Activated CD4-positive, CD25-positive, alpha-beta regulatory T cell treated with anti-CD3 and anti-CD28 coated beads, Interleukin-2, amount 50 U/mL, for 16 hours (primary cell): ENCODE measurements at places on chromosomes 3 and 15.

DNA sequence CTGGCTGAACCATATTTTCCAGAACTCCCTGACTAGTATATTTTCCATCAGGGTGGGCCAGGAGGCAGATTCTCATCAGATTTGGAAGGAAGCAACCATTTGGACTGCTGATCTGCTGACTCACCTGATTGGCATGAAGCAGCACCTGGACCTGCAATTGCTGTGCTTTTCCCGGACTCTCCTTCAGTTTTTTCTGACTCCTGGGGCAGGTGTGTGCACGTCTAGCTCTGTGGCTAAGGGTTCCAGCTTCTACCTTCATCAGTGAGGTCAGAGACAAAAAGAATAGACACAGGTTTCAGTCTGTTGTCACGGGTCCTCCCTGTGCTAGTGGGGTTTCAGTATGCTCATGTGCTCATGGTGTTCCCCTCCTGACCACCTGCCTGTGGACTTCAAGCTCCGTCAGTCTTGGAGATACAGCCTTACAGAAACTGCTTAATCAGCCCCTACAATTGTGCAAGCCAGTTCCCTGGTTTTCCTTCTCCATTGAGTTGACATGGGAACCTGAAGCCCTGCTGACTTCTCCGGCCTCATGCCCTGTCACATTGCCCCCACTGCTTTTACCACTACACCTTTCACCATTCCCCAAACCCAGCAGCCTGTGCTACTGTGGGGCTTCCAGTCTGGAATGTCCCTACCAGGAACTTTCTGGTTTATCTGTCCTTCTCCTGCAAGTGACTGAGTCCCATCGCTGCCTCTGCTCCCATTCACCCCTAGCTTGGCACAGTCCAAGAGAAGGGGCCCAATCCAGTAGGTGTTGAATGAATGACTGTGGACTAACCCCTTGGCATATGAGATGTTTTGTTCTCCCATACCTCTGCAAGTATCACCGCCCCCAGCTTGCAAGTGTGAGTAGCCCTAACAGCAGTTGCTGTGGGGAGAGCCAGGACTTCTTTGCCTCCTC, 31.7 kb downstream of the HMCES start:
- DNase-seq, result no peak

- no peak for DNase-seq
Observed at GRCh38 chr3:102398176-102398575, 36.6 kb upstream of the ZPLD1 start.

GRCh38 chr15:74857671-74858368, 14.9 kb upstream of the ULK3 start:
- DNase-seq, result no peak

GRCh38 chr3:72811571-72811970, 36.7 kb downstream of the SHQ1 start:
- DNase-seq, result no peak

DNA sequence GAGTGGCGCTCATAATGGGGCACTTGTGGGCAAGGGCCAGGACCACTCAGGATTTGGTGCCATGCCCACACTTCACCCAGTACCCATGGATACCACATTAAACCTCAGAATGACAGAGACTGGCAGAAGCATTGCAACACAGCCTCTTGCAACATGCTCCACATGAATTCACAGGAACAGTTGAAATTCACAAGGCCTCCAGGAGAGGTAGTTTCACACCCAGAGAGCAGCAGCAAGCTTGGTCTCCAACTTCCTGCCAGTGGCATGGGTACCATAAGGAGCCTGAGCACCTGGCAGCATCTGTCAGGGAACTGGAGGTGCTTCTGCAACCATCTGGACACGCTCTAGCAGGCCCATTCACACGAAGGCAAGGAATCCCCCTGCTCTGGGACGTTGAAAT, 101.0 kb downstream of the OSBPL10 start:
- DNase-seq, result no peak
